ENCODE measurements at places on chromosomes 7 and 10.

DNA sequence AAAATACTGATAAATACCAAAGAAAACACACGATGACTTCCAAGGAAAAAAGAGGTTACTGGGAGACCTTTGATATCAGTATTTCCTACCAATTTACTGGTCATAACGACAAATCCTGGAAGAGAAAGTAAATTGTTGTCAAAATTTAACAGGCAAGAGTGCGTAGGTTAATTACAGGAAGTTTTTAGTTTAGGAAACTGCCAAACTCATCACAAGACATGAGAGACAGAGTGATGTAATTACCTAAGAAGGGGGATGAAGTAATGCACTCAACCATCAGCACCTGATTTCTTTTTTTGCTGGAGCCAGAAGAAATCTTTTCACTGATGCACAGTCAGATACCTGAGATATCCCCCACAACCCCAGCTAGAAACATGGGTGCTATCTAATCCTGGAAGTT, 16.8 kb downstream of the MACC1 start:
- no peak for DNase-seq

GRCh38 chr10:86849181-86849894, 92.9 kb downstream of the BMPR1A start:
- no peak for DNase-seq

GRCh38 chr7:16136896-16137295, 284.4 kb downstream of the CRPPA start:
- DNase-seq = no peak

DNA sequence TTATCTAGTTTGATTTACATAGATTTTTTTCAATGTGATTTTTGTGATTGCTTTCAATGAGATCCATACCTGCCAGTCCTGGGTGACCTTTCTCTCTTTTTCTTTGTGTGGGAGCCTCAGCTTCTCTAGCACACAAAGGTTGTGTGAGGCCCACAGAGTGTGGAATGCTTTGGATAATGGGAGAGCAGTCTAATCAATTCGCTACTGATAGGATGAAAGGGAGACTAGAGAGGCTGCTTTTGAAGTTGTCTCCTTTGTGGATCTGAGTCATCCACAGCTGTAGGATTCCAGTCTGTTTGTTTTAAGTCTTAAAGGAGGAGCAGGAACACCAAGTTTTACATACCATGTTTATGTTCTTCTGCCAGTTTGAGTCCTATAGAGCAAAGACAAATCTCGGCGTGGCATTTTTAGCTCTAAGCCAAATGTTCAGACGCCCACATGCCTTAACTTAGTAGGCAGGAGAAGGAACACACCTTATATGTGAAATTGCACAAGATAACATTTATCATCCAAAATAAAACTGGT, 330.0 kb downstream of the ARL4A start:
- DNase-seq = no peak

DNA sequence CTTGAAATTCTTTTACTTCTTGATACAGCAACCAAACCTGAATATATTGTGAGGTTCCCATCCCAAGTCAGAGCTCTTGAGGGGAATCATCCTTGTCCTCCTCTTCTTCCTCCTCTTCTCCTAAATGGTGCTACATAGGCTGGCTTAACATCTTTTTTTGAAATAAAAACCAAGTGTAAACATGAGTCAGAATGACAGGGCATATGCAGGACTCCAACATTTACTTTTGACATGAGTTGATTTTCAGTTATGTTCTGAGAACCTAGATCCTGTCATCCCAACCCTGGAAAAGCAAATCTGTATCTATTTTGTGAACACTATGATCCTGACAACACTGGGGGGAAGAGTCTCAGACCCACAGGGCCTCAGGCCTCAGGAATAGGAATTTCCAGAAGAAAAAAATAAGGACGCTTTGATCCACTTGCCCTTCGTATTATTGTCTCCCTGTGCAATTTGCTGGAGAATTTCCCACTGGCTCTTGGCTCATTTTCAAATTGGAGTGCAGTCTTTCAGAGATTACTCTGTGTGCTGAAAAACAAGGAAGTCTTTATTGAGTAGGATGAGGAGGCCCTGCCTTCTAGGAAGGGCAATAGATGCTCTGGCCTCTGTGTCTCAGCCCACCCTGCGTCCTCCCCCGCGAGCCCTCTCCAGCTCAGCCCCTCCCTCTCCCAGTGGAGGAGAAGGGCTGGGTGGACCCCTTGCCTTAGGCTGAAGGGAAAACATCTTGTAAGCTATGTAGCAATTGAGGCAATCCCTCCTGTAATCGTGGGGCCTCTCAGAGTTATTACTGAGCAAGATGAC, 121.6 kb downstream of the CREB5 start:
- no peak for DNase-seq

GRCh38 chr7:118575393-118575948, 351.0 kb downstream of the ANKRD7 start:
- DNase-seq = no peak

GRCh38 chr10:71390461-71390835, 6.3 kb upstream of the CDH23 start:
- no peak for DNase-seq

DNA sequence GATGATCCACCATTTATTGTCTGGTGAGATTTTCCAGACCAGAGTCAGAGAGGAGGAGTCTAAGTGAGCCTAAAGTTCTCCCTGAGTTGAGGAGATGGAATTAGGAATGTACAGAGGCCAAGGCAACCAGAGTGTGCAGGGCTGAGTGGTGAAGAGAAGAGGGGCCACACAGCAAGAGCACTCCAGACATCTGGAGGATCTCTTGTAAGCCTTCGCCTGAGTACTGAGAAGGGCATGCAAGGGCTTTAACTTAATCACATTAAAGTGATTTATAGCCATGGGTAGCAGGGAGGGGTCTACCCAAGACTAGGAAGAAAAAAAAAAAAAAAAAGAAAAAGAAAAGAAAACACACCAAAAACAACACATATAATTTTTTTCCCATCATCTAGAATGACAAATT, 1190.4 kb downstream of the GATA3 start:
- DNase-seq = no peak

DNA sequence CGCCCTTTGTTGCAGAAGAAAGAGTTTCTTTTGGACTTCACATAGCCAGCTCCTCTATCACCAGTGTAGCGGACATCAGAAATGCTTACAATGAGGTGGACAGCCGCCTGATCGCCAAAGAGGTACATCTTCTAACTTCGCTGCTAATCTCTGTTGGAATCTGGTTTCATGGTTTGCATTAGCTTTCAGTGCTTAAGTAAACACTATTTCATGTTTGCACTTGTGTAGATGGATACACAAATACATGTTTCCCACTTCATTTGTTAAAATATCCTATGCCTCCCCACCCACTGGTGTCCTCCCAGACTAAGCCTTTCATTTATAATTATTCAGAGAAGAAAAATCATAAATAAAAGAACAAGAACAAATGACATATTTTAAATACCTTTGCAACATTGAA, 103.9 kb downstream of the WDFY4 start:
- no peak for DNase-seq

- no peak for DNase-seq
These were observed 9.5 kb downstream of the SEMA3D start for GRCh38 chr7:85177316-85177715.

DNA sequence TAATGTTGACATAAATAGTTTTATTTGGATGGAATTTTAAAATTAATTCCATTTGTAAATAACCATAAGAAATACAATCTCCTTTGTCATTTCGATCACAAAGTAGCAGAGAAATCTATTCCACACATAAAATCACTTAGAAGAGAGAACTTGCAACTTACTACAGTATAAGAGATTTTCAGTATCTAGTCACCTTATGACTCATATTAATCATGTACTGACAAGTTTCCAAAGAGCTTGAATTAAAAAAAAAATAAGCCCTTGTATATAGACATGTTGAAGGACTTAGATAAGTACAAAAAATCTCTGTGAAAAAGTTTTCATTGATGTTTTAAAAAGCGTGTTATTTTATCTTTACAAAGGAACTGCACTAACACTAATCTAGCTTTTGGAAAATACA, 207.1 kb upstream of the ETV1 start:
- DNase-seq = no peak

- no peak for DNase-seq
These were observed 105.7 kb downstream of the RPS24 start for GRCh38 chr10:78139341-78139740.

Data from SW 1271 (cell line).